ENCODE measurements at places on chromosomes 11 and 22. TPM values are rescaled to one million over a fixed set of nuclear protein-coding genes. Genes with fewer than 3 reads are reported as not detected.

DNA sequence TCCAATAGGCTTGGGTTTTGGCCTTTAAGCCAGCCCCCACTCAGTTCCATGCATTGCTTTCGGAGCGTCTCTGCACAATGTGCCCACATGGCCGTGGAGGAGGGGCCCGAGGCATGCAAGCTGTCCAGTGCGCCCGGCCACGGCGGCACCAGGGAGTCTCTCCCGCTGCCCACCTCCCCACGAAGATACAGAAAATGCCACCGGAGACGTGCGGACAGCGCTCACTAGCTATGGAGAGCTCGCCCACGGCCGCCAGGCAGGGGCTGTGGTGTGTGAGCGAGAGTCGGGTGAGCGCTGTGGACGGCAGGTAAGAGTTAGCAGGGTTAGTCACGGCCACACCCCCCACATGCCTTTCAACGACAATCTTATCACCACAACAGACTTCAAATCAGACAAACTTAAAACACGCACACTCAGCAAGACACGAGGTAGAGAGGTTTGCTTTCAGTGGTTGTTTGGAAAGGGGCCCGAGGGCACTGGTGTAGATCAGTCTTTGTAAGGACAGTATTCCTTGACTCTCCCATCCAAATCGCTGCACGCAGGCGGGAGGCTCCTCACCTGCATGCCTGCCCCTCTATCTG lies 18.7 kb upstream of the BID start:
- no peak for DNase-seq

DNA sequence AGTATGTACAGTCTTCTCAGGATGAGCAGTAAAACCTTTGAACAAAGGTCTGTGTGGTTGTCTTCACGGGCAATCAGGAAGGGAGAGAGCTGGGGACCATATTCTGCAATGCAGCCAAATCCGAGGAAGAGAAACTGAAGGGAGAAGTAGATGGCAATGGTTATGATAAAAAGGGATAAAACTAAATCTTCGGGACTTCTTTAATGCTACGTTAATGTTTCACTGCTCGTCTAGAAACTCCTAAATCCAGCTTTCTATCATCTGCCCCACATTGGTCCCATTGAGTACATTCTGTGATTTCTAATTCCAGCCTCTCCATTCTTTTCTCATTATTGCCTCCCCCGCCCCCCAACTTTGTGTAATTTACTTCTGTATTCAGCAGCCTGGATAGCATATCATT lies 1.7 kb downstream of the TIMM10B start:
- DNase-seq = no peak

DNA sequence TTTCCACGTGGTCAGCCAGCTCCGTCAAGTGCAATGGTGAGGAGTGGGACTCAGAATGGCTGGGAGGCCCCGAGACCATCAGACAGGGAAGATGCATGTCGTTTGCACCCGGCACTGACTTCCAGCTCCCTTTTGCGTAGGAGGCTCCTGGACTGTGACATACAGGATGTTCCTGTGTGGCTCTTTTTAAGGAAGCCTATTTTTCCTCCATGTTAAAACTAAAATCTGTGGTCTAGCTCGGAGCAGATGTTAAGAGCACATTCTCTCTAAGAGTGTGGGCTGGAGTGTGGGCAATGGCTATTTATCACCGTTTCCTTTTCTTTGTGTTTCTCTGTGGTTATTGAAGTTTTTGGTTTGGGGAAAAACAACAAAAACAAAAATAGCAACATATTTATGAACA lies 40.9 kb upstream of the AMPD3 start:
- no peak for DNase-seq

- no peak for DNase-seq
Measured at GRCh38 chr11:82731691-82732277, 1.9 kb downstream of the FAM181B start.

- DNase-seq = no peak
Measured at GRCh38 chr22:35126993-35127392, 61.0 kb downstream of the ISX start.

DNA sequence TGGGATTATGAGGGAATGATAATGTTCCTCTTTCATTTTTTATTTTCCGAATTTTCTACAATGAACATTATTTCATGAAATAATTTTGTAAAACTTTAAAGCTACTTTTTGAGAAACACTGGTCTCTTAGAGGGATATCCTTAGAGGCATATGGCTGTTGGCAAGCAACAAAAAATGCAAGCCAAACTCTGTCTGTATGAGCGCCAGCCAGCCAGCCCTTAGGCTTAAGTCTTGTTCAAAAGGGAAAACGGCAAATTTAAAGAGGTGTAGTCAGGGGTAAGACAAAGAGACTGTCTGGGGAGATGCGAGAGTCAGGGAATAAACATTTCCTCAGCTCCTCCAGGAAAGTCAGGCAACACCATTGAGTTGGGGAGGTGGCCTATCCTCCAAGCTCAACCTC lies 22.5 kb downstream of the ASCC2 start:
- DNase-seq = no peak

DNA sequence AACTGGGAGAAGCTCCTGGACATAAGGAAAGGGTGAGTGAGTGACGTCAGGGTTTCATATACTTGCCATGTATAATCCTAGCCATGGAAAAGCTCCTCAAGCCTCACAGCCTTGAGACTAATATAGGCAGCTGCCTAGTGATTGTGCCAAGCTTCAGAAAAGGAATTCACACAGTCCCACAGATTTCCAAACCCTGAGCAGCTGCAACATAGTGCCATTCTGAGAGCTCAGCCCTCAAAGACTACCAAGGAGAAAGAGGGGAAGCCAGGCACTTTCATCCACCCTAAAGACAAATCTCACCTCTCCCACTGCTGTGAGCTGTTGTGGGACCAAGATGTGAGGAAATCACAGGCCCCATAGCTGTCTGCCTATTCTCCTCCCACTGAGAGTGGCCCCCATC lies 707.9 kb upstream of the ANO5 start:
- DNase-seq = no peak

DNA sequence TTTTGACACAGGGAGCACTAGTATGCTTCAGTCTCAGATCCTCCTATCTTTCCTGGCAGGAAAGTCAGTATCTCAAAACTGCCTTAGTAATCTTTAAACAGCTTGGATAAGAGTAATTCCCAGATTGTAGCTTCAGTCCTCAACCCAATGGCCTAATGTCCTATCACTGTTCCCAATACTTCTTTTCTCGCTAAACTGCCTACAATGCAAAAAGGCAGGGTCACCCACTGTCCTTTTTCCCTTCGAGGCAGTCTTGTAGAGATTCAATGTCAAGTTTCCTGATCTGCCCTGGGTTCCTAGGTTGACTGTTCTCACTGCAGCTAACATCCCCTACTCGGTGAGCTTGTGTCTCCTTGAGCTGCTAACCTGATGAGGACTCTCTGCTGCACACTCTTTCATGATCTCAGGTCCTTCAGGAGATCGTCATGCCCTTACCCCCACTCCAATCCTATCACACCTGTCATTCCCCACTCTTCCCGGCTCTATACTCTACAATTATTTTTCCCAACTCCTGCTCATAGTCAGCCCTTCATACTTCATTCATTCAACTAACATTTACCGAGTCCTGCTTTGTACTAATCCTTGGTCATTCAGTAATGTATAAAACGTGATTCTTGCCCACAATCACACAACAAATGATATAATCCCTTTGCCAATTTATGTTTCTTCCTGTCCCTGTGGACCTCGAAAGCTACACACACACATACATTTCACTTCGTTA lies 904 bp downstream of the C2CD3 start:
- no peak for DNase-seq

DNA sequence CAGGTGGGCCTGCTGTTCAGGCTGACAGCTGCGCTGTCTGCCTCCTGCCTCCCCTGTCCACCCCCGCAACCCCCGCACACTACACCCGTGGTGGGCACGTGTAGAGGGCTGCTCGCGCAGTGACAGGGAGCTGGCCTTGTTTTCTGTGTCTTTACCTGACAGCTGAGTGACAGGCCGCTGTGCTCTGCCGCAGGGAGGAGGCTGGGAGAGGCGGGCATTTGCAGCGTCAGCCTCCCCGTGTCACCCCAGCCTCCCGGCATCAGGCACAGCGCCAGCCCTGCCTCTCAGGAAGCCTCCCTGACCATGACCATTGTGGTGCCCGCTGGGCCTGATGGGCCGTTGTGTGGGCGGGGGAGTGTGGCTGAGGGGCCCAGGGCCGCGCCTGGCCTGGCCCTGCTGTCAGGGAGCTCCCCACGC lies 32.0 kb upstream of the RELT start:
- peak; percentile 82 for DNase-seq

The EP300 gene
- 84.3 TPM for total RNA-seq

The OR8G5 gene
- not detected for total RNA-seq

- no peak for DNase-seq
Measured at GRCh38 chr11:66881451-66881835, 24.6 kb downstream of the LRFN4 start.

DNA sequence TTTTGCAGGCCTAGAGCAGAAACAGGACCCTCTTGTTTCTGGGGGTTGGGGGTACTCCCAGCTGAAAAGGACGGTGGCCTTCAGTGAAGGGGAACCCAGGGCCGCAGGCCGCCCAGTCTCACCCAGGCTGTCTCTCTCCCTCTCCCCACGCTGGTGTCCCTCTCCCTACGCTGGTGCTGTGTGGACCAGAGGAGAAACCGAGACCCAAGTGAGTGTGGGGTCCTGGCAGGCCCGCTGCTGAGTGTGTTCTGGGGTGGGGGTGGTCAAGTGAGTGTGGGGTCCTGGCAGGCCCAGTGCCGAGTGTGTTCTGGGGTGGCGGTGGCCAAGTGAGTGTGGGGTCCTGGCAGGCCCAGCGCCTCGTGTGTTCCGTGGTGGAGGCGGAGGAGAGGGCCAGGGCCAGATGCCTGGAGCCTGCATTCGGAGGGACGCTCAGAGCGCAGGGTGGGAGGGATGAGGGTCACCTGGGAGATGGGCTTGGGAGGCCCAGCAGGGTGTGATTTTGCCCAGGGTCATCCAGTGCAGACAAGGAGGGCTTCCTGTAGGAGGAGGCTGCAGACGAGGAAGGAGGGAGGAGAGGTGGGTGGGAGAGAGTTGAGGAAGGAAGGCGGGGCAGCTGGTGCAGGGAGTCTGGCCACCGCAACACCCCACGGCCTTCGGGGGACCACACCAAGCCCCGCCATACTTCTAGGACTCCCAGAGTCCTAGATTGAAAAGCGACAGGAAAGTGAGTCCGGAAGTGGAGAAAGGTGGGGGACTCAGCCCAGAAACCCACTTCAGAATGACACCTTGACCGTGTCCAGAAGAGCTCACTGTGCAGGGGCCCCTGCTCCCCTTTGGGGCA lies 10.3 kb downstream of the TNNT3 start:
- DNase-seq = no peak

The SDF2L1 gene
- 21.8 TPM for total RNA-seq

GRCh38 chr11:7021318-7021717 lies 1.0 kb downstream of the NLRP14 start:
- no peak for DNase-seq

DNA sequence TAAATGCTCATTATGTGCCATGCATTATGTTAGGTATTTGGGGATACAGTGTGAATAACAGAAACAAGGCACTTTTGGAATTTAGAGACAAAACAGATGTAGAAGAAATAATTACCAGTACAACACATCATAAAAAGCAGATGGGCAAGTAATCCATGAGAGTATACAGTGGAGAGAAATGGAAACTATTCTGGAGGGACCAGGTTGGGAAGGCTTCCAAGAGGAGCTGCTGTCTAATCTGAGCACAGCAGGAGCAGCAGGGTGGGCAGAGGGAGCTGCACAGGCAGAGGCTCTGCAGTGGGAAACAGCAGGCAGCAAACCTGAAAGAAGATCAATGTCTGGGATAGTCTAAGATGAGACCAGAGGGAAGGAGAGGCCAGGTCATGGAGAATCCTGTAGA lies 268.7 kb upstream of the CCDC90B start:
- DNase-seq = no peak

DNA sequence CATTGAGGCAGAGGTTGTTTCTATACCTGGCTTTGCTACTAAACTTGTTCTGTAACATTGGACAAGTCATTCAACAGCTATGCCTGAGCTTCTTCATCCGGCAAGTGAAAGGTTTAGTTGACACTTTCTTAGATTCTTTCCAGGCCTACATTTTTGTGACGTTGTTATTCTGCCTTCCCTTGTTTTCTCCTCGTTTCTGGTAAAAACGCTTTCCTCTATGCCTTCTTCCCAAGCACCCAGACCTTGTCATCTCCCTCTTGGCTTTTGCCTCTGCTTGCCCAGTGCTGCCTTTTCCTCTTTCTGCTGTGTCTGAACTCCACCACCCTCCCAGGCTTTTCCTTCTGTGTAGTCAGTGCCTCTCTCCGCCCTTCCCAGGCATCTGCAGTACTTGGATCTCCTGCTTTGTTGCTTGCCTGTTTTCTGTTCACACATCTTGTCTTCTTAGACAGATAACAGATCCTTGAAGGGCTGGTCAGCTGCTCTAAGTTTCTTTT lies 1.4 kb upstream of the AMOTL1 start:
- no peak for DNase-seq

DNA sequence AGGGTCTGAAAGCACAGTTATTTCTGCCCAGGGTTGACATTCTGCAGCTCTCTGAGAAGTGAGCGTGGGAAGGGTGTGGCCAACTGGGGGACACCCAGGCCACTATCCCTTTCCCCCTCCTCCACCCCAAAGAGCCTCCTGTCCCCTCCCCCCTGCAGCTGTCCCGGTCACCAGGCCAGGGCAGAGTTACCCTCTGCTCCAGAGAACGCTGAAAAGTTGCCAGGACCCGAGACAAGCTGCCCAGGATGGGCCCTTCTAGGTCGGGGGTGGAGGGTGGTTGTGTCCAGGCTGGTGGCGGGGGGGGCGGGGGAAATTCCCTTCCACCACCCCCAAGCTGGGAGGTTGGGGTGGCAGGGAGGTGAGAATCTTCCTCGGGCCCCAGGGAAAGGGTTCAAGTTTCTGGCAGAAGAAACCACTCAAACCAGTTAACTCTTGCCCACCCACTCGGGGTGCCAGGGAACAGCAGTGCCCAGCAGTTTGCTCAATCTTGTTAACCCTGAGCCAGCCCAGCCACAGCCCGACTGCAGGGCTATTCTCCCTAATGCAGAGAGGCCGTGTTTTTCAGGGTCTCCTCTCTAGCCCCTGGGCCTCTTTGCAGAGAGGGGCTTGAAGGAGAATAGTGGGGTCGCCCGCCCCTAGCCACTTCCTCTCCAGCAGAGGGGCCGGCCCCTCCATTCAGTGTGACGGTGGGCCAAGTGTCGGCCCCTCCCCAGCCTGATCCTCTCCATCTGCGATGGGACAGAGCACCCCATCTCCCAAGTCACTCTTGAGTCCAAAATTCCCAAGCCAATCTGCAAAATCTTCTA lies 697 bp downstream of the LGALS1 start:
- peak; percentile 82 for DNase-seq
